ENCODE measurements at places on chromosomes 5 and 9.

- no peak for DNase-seq
Measured at GRCh38 chr5:80569086-80569960, 757 bp downstream of the ANKRD34B start.

DNA sequence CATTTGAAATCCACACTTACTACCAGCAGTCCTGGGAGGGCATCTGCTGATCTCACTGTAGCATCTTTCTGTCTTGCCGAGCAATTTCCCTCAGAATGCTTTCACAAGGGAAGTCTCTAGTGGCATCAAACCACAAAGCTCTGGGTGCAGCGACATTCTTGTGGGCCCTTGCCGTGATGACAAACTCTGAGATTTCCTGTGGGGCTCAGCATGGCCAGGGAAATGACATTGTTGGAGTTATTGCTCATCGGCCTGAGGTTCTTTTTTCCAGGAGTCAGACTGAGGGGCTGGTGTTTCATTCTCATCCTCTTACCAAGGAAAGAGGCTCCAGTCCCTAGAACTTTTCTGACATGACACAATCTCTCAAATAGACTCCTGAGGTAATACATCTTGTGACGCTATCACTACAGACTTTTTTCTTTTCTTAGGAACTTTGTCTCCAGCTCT is 51.4 kb downstream of the PFDN1 start:
- peak; percentile 66 for DNase-seq

DNA sequence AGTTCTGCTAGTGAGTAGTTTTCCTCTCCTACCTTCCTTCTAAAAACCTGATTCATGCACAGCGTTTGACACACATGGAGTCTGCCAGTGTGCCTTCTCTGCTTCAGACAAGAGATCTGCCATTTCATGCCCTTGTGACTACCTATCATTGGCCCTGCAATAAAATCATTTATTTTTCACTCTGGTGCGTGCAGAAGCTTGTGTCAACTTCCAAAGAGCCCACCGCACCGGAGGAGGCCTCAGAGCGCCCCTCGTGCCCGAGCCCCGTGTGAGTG is 13.7 kb downstream of the HNRNPH1 start:
- DNase-seq = no peak

GRCh38 chr9:121637713-121638220 is 13.7 kb upstream of the DAB2IP start:
- DNase-seq = no peak

DNA sequence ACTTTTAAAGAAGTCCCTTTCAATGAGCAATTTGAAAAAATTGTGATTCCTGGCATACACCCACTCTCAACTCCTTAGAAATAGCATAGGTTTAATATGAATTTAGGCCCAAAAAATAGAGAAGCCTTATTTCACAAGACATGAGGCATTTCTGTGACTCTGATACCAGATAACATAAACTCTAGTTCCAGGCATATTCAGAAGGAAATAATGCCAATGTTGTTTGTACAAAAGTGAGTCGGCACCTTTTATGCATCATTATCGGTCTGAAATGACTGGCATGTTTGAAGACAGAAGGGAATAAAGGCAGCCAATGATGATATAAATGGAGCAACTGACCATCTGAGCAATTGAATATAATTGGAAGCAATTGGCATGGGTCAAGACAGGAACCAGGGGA is 19.4 kb upstream of the RECK start:
- no peak for DNase-seq

- no peak for DNase-seq
Measured at GRCh38 chr9:105887679-105888078, 193.3 kb downstream of the TMEM38B start.

GRCh38 chr9:120925535-120926396 is 830 bp downstream of the TRAF1 start:
- peak; percentile 94 for DNase-seq

DNA sequence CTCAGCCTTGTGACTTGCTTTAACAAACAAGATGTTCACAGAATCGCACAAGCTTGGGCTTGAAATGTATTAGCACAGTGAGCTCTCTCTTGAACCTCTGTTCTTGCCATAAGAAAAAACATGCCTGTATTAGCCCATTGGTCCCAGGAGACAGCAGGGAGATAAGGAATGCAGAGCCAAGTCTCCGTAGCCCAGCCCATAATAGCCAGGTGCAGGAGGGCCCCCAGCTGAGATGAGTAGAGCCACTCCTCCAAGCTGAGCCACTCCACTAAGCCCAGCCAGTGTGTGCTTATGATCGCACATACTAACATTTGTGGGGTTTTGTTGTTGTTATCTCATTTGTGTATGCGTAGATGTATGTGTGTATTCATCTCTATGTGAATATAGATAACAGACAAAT is 21.6 kb upstream of the SVEP1 start:
- DNase-seq = no peak

GRCh38 chr5:140547508-140548299 is at the start of gene EIF4EBP3:
Gene EIF4EBP3, plus strand, starts transcription at chr5:140547662. Its CDS starts 76 bp downstream, at chr5:140547738.
- DNase-seq = peak; percentile 89

- DNase-seq = no peak
Measured at GRCh38 chr5:76470976-76471375, 67.9 kb downstream of the IQGAP2 start.

DNA sequence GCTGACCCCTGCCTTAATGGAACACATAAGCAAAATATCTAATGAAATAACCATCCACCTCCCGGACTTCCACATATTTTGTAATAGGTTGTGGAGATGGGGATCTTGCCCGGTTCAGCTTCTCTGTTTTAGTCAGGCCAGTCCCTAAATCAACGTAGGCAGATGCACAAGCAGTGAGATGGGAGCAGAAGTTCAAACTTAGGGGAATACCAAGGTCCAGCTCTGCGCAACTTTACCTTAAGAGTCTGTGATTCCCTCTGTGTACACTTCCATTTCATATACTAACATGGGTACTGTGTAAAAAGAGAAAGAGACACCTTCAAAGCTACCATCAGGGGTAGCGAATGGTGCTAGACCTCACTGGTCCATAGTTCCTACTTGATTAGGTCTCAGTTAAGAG is 110.9 kb downstream of the NTRK2 start:
- no peak for DNase-seq

DNA sequence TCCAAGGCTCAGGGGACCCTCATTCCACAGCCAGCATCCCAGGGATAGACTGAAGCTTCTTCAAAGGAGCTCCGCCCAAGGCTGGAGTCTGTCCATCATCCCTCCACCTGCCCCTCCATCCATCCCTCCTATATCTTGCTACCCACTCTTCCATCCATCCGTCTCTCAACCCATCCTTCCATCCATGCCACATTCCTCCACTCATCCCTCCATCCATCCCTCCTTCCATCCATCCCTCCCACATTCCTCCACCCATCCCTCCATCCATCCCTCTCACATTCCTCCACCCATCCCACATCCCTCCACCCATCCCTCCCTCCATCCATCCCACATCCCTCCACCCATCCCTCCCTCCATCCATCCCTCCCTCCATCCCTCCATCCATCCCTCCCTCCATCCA is 5.5 kb upstream of the VAV2 start:
- DNase-seq = no peak

- DNase-seq = no peak
Measured at GRCh38 chr9:130470269-130470668, 25.5 kb downstream of the ASS1 start.

DNA sequence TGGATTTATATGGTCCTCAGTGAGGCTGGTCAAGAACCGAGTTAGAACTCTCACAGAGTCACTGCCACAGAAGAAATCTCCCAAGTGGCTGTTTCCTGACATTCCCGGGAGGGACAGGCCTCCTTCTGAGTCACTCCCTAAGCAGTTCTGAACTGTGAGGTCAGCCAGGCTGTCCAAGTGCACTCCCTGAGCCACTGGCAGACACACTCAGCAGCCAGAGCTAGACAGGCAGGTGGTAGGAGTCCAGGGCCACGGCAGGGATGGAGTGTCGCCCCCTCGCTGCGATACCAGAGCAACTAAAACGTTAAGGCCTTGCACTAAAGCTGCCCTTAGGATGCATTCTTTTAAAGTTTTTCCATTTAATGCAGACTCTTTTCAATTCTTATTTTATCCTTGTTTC is 3.4 kb downstream of the IL4 start:
- no peak for DNase-seq

DNA sequence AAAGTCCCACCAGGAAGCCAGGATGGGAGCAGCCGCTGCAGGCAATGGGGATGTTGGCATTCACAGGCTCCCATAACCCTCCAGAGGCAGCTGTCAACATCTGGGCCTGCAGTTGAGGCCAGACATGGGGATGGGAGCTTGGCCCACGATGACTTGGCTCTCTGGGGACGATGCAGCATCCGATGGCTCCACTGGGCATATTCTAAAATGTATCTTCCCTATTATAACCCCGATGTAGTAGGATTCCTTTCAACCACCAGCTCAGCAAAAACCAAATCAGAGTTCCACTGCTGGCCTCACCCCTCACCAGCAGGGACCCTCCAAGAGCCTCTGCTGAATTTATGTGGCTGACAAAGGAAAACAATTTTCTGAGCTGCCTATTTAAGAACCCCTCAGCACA is 7.1 kb downstream of the SPRY4 start:
- DNase-seq = no peak

- DNase-seq = peak; percentile 49
Measured at GRCh38 chr9:114503522-114504340, 1.5 kb downstream of the WHRN start.

DNA sequence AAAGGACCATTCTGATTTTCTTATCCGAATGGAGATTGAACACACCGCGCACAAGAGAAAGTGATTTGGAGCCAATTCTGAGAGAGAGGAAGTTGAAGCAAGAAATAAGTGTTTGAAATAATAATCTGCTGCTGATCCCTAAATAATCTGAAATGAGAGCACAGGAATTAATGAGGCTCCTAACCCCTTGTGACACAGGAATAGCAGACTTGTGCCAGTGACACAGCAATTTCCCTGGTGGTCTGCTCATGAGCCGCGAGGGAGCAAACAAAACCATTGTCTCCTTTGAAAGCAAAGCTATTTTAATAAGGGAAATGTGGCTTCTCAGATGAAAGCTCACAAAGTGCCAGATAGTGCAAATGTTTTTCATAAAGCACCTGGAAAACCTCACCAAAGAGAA is 936.1 kb upstream of the WWC1 start:
- DNase-seq = no peak

- DNase-seq = no peak
Measured at GRCh38 chr9:1456301-1457024, 406.3 kb downstream of the DMRT2 start.

- DNase-seq = no peak
Measured at GRCh38 chr9:128396970-128397613, 23.6 kb upstream of the CERCAM start.

DNA sequence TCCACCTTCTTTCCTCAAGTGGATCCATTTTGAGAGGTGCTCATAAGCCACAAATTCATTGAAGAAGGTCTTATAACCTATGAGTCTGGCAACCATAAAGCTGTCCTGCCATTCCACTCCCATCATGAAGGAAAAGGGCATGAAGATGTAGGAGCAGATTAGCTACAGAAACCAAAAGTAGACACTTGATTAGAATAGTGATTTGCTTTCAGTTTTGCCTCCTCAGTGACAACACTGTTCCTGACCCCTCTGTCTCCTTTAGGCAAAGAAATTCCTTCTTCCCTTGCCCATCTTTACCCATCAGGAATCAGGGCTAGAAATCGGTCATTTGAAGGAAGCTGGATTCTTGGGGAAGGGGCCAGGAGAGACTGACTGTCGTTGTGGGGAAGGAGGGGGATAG is 55.2 kb downstream of the SLC28A3 start:
- DNase-seq = no peak

- no peak for DNase-seq
Measured at GRCh38 chr5:164277720-164278119, 772.3 kb downstream of the MAT2B start.

GRCh38 chr5:138386290-138386689 is 33.8 kb downstream of the KDM3B start:
- DNase-seq = no peak

- peak; percentile 10 for DNase-seq
Measured at GRCh38 chr5:131633830-131634229, 1.2 kb downstream of the RAPGEF6 start.

GRCh38 chr5:165328846-165329245 is 1823.4 kb downstream of the MAT2B start:
- no peak for DNase-seq

- DNase-seq = no peak
Measured at GRCh38 chr5:50365426-50366251, 75.4 kb downstream of the EMB start.

GRCh38 chr9:4796988-4797853 is 4.5 kb downstream of the RCL1 start:
- DNase-seq = peak; percentile 28

- no peak for DNase-seq
Measured at GRCh38 chr5:169011009-169011408, 289.9 kb downstream of the SLIT3 start.

DNA sequence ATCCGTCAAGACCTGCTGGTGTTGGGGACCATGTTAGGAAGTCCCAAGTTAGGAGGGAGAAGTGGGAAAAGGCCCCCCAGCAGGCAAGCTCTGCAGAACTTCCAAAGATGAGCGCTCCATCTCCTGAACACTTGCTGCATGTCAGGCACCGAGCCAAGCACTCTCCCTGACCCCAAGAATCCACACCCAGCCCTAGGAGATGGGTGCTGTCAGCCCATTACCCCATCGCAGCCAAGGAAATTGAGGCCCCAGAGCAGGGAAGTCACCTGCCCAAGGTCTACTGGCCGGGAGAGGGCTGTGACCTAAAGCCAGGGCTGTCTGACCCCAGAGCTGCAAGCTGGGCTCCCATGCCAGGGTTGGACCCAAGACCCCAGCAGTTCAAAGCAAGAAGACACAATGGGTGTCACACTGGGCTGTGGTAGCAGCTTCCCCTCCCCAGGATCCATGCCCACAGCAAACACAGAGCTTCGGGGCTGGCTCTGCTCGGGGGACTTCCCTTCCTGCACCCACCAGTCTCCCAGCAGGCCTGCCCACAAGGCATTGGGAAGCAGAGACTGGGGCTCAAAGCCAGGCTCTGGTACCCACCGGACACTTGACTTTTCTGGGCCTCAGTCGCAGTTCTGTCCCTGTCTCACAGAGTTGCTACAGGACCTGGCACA is 13.5 kb downstream of the EEIG1 start:
- no peak for DNase-seq

DNA sequence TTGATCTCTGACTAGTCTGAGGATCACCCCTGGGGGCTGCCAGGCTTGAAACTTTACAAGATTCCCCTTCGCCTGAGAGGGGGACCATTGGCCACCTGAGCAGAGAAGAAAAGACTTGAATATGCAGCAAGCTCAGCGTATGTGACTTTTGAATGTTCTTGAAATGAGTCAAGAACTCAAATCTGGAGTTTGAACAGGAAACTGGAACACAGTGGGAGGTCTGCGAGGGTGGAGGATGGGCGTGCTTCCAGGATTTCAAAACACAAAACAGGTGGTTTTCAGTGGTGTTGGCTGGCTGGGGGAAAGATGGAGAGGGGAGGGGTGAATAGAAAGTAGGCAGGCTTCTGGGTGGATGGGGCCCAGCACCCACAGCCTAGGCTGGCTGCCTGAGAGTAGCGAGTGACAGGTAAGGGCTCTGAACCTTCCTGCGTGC is 40.6 kb downstream of the TMEM174 start:
- DNase-seq = no peak

- DNase-seq = no peak
Measured at GRCh38 chr9:8579661-8580060, 780.1 kb upstream of the DMAC1 start.

DNA sequence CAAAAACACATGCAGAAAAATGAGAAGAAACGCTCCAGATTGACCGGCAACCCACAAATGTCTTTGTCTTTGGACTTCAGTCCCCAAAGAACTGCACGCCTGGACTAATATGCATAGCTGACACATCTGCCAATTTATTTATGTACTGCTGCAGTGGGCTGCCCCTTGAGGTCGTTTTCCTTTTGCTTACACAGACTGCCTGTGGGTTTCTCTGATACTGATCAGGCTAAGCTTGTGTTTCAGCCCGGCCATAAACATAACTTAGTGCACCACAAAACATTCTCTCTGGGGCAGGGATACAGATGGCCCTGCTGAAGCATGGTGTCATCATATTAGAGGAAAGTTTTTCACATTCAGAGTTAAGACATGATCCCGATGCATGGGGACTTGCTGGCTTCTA is 75.4 kb downstream of the NUDT12 start:
- DNase-seq = no peak
